ENCODE measurements at places on chromosomes 11 and 22.
A peak's percentile ranks its signal among the peaks of the same experiment; 100 is the strongest.

GRCh38 chr22:46508491-46508999, 28.9 kb downstream of the CELSR1 start:
- no peak for DNase-seq

- peak; percentile 67 for DNase-seq
These were observed 72.0 kb upstream of the NARS2 start for GRCh38 chr11:78646564-78647185.

DNA sequence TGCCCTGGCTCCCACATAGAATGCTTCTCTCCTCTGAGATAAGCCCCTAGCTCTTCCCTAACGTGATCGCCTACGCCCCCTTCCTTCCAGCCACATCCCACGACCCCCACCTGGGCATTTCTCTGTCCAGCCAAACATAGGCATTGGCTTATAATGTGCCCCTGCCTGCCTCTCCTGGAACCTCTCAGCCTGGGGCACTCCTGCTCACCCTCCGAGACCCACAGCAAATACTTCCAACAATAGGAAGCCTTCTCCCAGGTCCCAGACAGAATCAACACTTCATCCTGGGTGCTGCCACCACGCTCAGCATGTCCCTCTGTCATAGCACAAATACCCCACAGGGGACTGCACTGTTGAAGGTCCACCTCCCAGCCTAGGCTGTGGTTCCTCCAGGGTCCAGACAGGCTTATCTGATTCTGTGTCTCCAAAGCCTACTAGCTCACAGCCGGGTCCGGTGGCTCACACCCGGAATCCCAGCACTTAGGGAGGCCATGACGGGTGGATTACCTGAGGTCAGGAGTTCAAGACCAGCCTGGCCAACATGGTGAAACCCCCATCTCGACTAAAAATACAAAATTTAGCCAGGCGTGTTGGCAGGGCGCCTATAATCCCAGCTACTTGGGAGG, 24.2 kb upstream of the TMPRSS4 start:
- DNase-seq, result no peak

- DNase-seq, result no peak
These were observed 313.1 kb downstream of the C11orf87 start for GRCh38 chr11:109735128-109735527.

Measured in activated CD4-positive, alpha-beta T cell treated with anti-CD3 and anti-CD28 coated beads, Interleukin-2, Interleukin-6, amounts not matched to agents 100 ng/mL and 50 ng/mL, durations not matched to agents 16 hours and 8 hours (primary cell).